ENCODE measurements at places on chromosomes 16 and 17. TPM values are rescaled to one million over a fixed set of nuclear protein-coding genes. Genes with fewer than 3 reads are reported as not detected.
A peak's percentile ranks its signal among the peaks of the same experiment; 100 is the strongest.

DNA sequence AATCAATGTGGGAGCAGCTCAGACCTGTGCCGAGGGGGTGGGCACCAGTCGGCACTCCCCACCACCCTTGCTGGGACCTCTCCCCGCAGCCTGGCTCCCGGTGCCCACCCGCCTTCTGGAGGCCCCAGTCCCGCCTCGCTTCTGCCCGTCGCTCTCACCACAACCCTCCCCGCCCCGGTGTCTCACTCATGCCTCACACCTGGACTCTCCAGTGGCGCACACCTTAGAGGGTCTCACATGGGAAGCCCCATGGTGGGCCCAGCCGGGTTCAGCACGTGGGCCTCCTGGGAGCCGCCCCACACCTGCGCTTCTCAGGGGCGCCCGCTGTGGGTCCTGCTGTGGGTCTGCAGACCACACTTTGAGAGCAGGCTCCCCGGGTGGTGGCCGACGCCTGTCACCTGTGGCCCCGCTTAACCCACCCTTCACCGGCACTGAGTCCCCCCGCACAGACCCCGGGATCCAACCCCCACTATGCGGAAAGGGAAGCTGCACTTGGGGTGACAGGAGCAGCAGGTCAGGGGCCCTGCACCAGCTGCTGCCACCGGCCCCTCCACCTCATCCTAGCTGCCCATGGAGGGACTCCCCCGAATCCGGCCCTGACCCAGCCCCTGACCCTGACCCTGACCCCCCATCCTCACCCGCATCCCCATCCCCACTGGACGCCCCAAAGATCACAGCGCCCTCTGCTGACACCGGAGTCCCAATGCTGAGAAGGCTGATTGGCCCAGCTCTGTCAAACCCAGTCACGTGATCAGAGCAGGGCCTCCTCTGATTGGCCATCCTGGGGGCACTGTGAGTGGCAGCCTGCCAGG lies 27.4 kb upstream of the SLC38A10 start:
- DNase-seq = no peak

DNA sequence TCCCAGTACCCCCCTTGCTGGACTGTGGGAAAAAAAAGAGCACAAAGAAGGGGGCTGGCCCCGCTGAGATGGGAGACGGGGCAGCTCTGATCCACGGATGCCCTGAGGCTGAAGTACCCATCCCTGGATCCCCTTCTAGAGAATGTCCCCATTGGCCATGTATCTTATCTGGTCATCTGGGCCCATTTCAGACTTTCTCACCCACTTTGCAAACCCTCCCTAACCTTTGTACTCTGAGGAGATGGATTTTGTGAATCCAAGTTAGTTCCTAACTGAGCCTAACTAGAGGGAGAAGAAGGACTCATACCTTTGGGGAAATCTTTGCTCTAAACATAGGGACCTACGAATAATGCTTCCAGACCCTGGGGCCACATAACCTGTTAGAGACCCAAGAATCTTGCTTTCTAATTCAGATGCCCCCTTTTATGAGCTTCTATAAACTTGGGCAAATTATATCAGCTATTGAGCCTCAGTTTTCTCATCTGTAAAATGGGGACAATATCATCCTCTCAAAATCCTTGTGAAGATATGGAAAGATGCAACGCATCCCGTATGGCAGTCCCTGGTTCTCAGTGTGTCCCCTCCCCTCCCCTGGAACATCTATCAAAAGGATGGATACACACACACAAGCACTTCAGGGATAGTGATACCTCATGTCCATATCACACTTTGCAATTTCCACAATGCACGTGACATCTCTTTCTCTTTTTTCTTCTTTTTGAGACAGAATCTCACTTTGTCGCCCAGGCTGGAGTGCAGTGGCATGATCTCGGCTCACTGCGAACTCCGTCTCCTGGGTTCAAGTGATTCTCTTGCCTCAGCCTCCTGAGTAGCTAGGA lies 16.8 kb upstream of the FZD2 start:
- DNase-seq = no peak

GRCh38 chr17:68061512-68062313 lies 26.2 kb downstream of the KPNA2 start:
- DNase-seq = no peak

DNA sequence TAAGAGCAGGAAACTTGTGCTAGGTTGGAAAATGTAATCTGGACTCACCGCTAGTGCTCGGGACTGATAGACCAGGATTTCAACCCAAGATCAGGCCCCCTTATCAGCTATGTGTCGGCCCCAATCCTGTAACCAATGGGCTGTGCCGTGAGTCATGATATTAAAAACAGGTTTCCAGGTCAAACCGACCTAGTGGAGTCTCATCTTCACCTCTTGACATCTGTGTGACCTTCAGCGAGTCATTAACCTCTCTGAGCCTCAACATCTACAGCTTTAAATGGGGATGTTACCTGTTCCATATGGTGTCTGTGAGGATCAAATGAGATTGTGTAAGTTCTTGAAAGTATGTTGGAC lies 512 bp downstream of the PMM2 start:
- DNase-seq = no peak

DNA sequence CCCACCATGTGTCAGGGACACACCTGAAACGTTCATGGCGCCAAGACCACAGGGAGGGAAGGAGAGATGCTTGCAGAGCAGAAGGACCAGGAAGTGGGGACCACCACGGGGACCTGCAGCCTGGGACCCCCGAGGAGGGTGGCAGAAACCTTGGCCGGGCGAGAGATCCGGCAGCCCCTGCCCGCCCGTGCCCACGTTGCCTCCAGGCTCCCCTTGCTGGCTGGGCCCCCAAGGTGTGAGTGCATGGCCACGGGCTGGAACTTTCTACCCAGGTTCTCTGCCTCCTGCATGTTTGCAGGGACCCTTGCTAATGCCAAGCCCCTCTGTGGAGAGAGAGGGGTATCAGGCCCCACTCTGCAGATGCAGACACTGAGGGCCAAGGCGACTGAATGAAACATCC lies 50.4 kb downstream of the USP22 start:
- DNase-seq = no peak

GRCh38 chr16:30524575-30525568 lies 1.5 kb downstream of the ZNF768 start:
- DNase-seq = no peak

DNA sequence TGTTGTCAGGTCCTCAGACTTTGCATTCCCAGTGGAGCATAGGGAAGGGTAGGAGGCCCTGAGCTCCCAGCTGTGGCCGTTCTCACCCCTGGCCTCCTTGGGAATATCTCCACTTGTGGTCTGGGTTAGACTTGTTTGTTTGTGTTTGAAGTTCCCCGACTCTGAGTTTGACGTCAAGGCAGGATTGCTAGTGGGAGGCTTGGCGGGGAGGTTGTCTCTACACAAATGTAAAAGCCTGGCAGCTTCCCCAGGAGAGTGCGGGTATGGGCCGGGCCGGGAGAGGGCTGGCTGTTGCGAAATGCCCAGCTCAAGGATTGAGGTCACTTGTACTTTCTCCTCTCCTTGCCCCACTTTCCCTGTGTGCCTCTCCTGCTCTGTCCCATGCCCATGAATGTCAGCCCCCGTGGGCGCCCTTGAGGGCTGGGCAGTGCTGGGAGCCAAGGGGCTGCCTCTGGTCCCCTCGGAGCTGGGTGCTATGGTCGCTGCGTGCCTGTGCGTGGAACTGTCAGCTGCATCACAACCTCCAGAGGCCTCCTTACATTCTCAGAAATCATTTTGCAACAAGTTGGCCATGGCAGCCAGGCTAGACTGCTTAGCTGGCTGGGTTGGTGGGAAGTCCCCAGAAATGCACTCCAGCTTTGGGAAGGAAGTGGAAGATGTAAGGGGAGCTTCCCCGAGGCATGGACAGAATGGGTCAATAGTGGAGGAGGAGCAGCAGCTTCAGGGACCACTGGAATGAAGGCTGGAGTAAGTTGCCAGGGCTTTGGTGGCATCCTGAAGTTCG lies 84.3 kb downstream of the KSR1 start:
- peak; percentile 92 for DNase-seq

DNA sequence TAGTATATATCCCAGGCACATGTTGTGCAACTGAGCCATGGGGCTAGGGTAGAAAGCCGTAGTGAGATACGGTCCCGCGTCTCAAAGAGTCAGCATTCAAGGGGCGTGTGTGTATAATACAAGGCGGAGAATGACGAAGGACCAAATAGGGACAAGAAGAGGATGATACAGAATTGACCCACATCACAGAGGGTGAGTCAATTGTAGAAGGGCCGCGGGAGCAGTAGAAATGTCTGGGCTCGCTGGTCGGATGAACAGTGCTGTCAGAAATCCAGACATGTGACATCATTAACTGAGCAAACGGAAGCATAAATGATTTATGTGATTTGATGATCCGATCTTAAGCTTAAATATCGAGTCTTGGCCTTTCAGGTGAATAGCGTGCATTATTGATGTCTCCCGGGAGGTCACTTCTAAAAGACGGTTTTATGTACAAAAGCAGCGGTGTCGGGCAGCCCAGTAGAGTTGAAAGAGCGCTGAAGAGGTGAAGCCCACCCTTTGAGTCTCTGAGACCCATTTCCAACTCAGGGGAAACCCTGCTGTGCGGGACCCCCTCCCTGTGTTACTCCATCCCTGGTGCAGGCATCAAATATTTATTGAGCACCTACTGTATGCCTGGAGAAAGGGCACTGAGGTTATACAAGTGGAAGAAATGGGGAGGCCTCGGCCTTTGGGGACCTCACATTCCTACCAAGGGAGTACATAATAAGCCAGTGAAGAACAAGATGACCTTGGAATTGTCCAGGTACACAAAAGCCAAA lies 45.1 kb downstream of the ATP2C2 start:
- DNase-seq = no peak

- no peak for DNase-seq
Observed at GRCh38 chr16:62568926-62569325, 532.7 kb upstream of the CDH8 start.

GRCh38 chr17:78709119-78709681 lies 72.9 kb downstream of the CYTH1 start:
- no peak for DNase-seq

GRCh38 chr16:1323296-1324239 lies 9.9 kb upstream of the BAIAP3 start:
- no peak for DNase-seq

DNA sequence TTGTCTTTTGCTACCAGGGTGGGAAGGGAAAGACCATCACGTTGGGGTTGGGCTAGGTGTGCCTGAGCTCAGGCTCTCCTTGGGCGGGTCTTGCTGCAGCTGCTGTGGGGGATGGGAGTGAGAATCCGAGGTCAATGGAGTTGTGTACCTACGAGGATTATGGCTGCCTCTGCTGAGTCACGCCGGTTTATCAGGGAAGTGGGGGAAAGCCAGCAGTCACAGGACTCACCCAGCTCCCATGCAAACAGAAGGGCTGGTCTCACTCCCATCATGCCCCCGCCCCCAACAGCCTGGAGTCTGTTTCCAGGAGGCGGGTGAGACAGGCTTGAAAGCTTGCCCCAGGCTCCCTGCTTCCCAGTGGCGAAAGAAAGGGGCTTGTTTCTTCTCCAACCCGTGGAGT lies 1259.0 kb upstream of the GOT2 start:
- peak; percentile 2 for DNase-seq

PFAS gene
- 68.7 TPM for total RNA-seq

NOTUM gene
- total RNA-seq = not detected

DNA sequence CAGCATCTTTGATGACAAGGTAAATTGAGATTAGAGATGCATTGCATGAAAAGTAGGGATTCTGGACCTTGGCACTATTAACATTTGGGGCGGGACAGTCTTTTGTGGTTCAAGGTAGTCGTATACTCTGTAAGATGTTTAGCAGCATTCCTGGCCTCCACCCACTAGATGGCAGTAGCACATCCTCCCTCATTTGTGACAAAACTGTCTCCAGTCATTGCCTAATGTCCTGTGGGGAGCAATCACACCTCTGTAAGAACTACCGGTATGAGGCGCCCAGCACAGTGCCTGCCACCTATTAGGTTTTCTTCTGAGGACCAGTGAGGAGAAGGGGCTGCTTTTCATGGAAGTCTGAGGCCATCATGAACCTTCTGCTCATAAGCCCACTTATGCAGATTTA lies 180.8 kb downstream of the RBFOX1 start:
- peak; percentile 13 for DNase-seq

- DNase-seq = no peak
Observed at GRCh38 chr17:61400717-61401388, 1.2 kb downstream of the TBX2 start.

GRCh38 chr17:82146663-82147654 lies 48.9 kb upstream of the FASN start:
- no peak for DNase-seq

- DNase-seq = no peak
Observed at GRCh38 chr17:59678918-59679317, 28.3 kb downstream of the PTRH2 start.

DNA sequence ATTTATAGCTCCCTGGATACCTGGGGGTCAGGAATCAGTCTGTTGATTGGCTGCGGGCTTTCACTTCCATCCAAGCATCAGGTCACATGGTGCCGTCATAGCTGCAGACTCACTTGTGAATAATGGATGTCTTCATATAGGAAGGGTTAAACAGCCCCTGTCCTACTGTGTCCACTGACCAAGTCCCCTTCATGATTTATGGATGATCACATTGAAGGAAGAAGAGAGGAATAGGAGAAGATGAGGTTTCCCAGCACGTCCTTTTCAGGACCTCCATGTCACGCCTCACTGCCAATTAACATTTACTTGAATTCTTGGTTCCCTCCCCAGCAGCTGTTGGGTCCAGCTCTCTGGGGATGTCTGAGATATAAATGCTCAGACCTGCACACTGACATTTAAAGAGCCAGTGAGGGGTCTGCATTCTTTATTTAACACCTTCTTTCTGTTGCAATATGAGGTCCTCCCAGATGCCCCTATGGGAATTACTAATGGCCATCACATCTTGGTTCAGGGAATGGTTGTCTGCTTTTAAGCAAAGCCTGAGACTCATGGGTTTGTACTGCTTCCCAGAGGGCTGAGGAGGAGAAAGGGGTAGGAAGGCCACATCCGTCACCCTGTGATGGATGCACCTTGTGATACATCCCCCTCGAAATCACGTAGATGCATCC lies 230.6 kb upstream of the HSBP1 start:
- DNase-seq = no peak

CMTM2 gene
- total RNA-seq = not detected

SPAG5 gene
- 22.3 TPM for total RNA-seq

GRCh38 chr16:67260426-67261063 lies 11.8 kb downstream of the SLC9A5 start:
- DNase-seq = peak; percentile 81

- DNase-seq = peak; percentile 53
Observed at GRCh38 chr17:51029568-51030463, 90.9 kb downstream of the SPAG9 start.
